Left ventricle myocardium inferior (tissue), 1 donor: ENCODE measurements at places on chromosomes 2 and 18. TPM values are rescaled to one million over a fixed set of nuclear protein-coding genes. Genes with fewer than 3 reads are reported as not detected.

NEB gene
- total RNA-seq, result 30.5 TPM

CENPO gene
- total RNA-seq, result 2.2 TPM

UPP2 gene
- not detected for total RNA-seq

LYG2 gene
- total RNA-seq, result not detected

TLX2 gene
- not detected for total RNA-seq

GCG gene
- total RNA-seq, result not detected

GAL3ST2 gene
- not detected for total RNA-seq

TUBA4B gene
- not detected for total RNA-seq

GEN1 gene
- 4.3 TPM for total RNA-seq

PTMA gene
- 209 TPM for total RNA-seq

GRCh38 chr18:52394602-52395001 is 54.6 kb downstream of the DCC start:
- no peak overlapping the region for H3K27ac ChIP-seq
- no peaks in the 10 kb centered on the region for H3K27me3 ChIP-seq
- H3K36me3 ChIP-seq, result no peaks in the 10 kb centered on the region
- DNase-seq, result no peak
- no peaks in the 10 kb centered on the region for H3K4me1 ChIP-seq

- peaks cover 8% of the 10 kb centered on the region for H3K4me1 ChIP-seq
- H3K4me3 ChIP-seq, result no peak overlapping the region
- no peaks in the 10 kb centered on the region for H3K27me3 ChIP-seq
- no peaks in the 10 kb centered on the region for H3K36me3 ChIP-seq
These were observed 104.8 kb downstream of the ST6GAL2 start for GRCh38 chr2:106781196-106781595.

DNA sequence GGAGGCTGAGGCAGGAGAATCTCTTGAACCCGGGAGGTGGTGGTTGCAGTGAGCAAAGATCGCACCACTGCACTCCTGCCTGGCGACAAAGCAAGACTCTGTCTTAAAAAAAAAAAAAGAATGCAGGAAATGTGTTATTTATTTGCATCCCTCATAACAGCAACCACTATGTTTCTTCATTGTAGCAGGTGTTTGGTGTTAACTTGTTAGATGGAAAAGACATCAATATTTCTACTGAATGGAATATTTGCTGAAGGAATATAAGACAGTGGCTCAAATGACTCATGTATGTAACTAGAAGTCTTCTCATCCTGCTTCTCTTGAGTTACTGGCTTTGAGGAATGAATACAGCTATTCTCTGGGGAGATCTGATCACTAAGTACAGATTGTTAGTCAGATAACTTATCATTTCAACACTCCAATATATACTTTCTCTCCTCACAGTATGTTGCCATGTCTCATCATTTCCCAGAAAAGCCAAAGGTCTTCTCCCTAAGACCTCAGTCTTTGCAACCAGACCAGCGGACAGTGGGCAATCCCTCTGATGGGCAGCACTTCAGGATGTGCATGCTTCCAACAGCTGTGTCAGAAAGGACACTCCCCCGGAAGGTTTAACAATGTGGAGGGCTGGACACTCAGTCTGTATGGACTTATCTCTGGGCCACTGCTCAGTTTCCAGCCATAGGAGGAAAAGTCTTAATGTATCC is 104.4 kb upstream of the STK17B start:
- peak overlapping the region; percentile 3 for H3K27ac ChIP-seq
- H3K36me3 ChIP-seq, result peaks cover 2% of the 10 kb centered on the region
- H3K4me3 ChIP-seq, result no peak overlapping the region
- peaks cover 38% of the 10 kb centered on the region for H3K4me1 ChIP-seq

- no peak overlapping the region for H3K4me3 ChIP-seq
- no peak overlapping the region for H3K27ac ChIP-seq
- H3K4me1 ChIP-seq, result no peaks in the 10 kb centered on the region
- DNase-seq, result no peak
- H3K36me3 ChIP-seq, result no peaks in the 10 kb centered on the region
- no peaks in the 10 kb centered on the region for H3K27me3 ChIP-seq
These were observed 113.7 kb downstream of the OSR1 start for GRCh38 chr2:19244460-19245363.

DNA sequence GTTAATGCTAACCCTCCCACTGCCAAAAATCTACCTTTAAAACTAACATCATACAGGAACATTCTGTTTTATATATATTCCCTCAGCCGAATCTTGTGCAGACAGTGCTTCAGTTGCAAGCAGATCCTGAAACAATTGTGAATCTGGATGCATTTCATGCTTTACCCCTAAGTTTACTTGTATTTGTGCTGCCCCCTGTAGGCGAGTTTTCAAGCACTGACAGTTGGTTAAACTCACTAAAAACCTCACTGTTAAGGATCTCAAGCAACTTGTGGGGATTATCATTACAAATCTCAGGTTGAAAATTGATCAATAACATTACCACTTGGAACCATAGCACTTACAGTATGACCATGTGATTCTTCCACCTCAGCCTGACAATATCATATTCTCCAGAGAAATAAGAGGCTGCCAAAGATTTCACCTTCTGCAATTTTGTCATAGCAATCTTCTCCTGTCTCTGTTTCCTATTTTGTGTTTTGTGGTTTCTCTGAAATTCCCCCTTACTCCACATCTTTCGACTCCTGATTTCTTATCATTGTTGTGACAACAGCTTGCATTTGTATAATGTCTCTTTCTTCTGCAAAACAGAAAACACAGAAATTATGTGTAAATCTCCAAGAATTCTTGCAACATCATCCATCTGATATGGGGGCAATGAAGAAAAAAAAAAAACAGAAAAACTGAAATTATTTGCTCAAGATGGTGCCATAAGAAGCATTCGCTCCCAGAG is 354.6 kb upstream of the SETBP1 start:
- H3K27ac ChIP-seq, result no peak overlapping the region
- H3K27me3 ChIP-seq, result no peaks in the 10 kb centered on the region
- DNase-seq, result peak; percentile 16
- no peak overlapping the region for H3K4me3 ChIP-seq

DNA sequence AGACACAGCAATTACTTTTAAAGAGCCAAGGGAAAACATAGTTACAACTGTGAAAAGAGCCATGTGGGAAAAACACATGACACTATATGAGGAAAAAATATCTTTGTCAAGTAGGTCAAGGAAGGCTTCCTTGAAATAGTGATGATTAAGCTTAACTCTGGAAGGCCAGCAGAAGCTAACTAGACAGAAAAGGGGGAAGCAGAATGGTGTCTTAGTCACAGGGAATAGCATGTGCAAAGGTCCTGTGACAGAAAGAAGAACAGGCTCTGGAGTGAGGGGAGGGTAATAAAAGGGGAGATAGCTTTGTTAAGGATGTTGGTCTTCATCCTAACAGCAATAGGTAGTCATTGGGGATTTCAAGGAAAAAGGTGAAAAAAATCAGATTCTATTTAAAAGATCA is 64.0 kb downstream of the ARHGAP25 start:
- peaks cover 22% of the 10 kb centered on the region for H3K4me1 ChIP-seq
- H3K36me3 ChIP-seq, result no peaks in the 10 kb centered on the region
- no peak for DNase-seq
- peaks cover 5% of the 10 kb centered on the region for H3K27me3 ChIP-seq
- no peak overlapping the region for H3K4me3 ChIP-seq

DNA sequence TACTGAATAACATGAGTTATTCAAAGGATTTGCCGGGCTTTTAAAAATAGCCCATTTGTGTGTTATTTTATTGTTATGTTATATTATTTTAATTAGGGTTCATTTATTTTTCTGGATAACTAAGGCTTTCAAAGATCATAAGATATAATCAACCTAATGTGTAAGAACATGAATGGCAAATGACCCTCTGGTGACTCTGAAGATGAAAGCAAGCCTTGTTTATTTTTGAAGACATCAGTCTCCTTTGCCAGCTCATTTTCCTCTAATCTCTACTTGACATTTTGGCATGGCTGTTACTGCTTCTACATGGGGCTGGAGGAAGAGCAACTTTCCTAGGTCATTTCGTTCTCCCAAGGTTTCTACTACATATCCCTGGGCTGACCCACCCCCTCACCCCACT is 10.6 kb downstream of the FAP start:
- H3K4me3 ChIP-seq, result no peak overlapping the region
- H3K36me3 ChIP-seq, result no peaks in the 10 kb centered on the region
- DNase-seq, result no peak
- no peaks in the 10 kb centered on the region for H3K4me1 ChIP-seq
- no peaks in the 10 kb centered on the region for H3K27me3 ChIP-seq
- no peak overlapping the region for H3K27ac ChIP-seq

GRCh38 chr2:161546635-161547034 is 77.6 kb upstream of the SLC4A10 start:
- no peaks in the 10 kb centered on the region for H3K4me1 ChIP-seq
- no peak overlapping the region for H3K4me3 ChIP-seq
- peaks cover 6% of the 10 kb centered on the region for H3K27me3 ChIP-seq

DNA sequence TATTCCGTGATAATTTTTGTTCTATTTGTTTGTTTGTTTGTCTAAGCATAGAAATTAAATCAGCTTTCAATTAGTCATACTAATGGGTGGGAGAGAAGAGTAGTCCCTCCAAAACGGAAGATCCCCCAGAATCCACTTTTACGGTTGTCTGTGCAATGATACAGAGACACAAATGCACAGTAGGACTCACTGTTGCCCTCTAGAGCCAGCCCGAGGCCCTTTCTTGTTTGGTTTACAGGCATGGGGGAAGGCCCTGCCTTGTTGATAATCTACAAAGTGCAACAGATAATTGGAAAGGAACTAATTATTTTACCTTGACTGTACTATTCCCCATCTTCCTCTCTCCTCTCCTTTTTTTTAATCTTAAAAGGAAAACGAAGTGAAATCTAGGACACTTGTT is 121.1 kb downstream of the ACOXL start:
- no peak for DNase-seq
- H3K4me1 ChIP-seq, result no peaks in the 10 kb centered on the region
- H3K36me3 ChIP-seq, result no peaks in the 10 kb centered on the region
- H3K27ac ChIP-seq, result no peak overlapping the region
- no peak overlapping the region for H3K4me3 ChIP-seq

DNA sequence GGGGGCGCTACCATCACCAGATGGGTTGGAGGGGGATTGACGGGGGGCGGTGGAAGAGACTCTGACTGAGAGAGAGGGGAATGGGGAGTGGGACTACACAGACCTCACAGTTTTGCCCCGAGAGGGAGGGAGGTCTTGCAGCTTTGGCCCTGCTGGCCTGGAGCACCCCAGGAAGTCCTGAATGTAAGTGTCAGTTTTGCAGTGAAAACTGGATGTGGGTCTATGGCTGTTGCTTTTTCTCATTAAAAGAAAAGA is 2.4 kb downstream of the TCF7L1 start:
- H3K27ac ChIP-seq, result peak overlapping the region; percentile 81
- no peak for DNase-seq
- peaks cover 66% of the 10 kb centered on the region for H3K4me1 ChIP-seq

GRCh38 chr2:64869126-64869525 is 120.1 kb upstream of the SLC1A4 start:
- H3K4me3 ChIP-seq, result no peak overlapping the region
- no peaks in the 10 kb centered on the region for H3K36me3 ChIP-seq
- H3K27me3 ChIP-seq, result peaks cover 6% of the 10 kb centered on the region
- H3K4me1 ChIP-seq, result peaks cover 23% of the 10 kb centered on the region

DNA sequence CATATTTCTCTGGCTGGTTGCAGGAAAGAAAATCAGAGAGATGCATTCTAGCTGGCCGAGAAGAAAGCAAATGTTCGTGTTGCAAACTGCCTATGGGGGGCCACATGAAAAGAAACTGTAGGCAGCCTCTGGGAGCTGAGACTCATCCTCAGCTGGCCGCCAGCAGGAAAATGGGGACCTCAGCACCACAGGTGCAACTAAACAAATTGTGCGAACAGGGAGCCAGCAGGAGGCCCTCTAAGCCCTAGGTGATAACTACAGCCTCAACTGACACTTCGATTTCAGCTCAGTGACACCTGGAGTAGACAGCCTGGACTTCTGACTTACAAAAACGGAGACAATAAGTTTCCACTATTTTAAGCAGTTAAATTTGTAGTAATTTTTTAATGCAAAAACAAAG is 107.3 kb downstream of the DTNB start:
- DNase-seq, result no peak
- H3K4me1 ChIP-seq, result peaks cover 18% of the 10 kb centered on the region
- no peaks in the 10 kb centered on the region for H3K36me3 ChIP-seq
- H3K27me3 ChIP-seq, result no peaks in the 10 kb centered on the region

DNA sequence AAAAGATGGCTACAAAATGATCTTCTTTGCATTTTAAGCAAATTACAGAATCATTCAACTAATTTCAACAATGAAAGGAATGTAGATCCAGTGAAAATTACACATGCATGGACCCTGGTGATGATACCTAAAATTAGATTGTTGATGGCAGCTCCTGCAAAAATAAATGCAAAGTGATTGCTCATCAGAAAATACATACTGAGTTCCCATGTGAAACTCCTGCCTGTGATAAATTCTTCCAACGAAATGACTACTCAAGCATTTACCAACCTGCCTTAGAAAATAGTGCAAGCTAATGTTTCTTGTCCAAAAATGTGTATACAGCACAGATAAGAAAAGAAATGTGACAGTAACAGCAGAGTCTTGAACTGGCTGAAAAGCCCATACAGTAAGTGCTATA is 300.0 kb upstream of the REV1 start:
- no peak overlapping the region for H3K4me3 ChIP-seq
- no peak overlapping the region for H3K27ac ChIP-seq
- no peaks in the 10 kb centered on the region for H3K27me3 ChIP-seq
- H3K4me1 ChIP-seq, result peaks cover 14% of the 10 kb centered on the region
- DNase-seq, result no peak

DNA sequence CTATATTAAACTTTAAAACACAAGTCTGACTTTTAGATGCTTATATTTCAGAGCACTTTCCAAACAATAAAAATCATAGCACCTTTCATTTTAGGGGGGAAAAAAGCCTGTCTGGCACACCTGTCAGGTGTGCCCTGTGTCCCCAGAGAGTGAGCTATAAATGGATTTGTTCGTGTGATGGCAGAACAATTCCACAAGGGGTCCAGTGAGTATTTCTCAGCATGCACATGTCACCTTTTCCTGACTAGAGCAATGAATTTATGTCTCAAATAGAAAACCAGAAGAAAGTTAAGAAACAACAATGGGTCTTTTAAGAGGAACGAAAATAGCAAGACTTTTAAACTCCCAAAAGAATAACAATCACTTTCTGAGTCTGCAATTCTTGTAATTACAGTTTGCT is 55.9 kb downstream of the ACVR1C start:
- H3K27me3 ChIP-seq, result no peaks in the 10 kb centered on the region
- H3K4me3 ChIP-seq, result no peak overlapping the region
- no peaks in the 10 kb centered on the region for H3K4me1 ChIP-seq
- DNase-seq, result no peak
- no peaks in the 10 kb centered on the region for H3K36me3 ChIP-seq

GRCh38 chr2:133139847-133140533 is 428.3 kb downstream of the NCKAP5 start:
- H3K36me3 ChIP-seq, result no peaks in the 10 kb centered on the region
- H3K4me1 ChIP-seq, result no peaks in the 10 kb centered on the region
- no peaks in the 10 kb centered on the region for H3K27me3 ChIP-seq
- no peak for DNase-seq
- H3K27ac ChIP-seq, result no peak overlapping the region
- H3K4me3 ChIP-seq, result no peak overlapping the region

- H3K36me3 ChIP-seq, result no peaks in the 10 kb centered on the region
- H3K27ac ChIP-seq, result peak overlapping the region; percentile 64
These were observed 79.3 kb downstream of the SH3RF3 start for GRCh38 chr2:109208071-109208950.

GRCh38 chr2:149470046-149470445 is 117.5 kb downstream of the MMADHC start:
- H3K27ac ChIP-seq, result no peak overlapping the region
- H3K36me3 ChIP-seq, result no peaks in the 10 kb centered on the region
- H3K4me1 ChIP-seq, result no peaks in the 10 kb centered on the region
- no peak for DNase-seq
- no peaks in the 10 kb centered on the region for H3K27me3 ChIP-seq
